ENCODE measurements at places on chromosomes 13 and 19. TPM values are rescaled to one million over a fixed set of nuclear protein-coding genes. Genes with fewer than 3 reads are reported as not detected.

Gene NUFIP1
- 1.4 TPM for polyA plus RNA-seq

Gene CLEC4M
- not detected for polyA plus RNA-seq

Gene IQCN
- 2.8 TPM for polyA plus RNA-seq

Gene PINLYP
- 3.0 TPM for polyA plus RNA-seq

Gene CBY2
- polyA plus RNA-seq = not detected

Gene NCCRP1
- not detected for polyA plus RNA-seq

Gene ZNF667
- 4.3 TPM for polyA plus RNA-seq

Gene CCNA1
- polyA plus RNA-seq = 0.38 TPM
